DMS 273 treated with DMSO at 0.1 percent for 48 hours (cell line): ENCODE measurements at places on chromosomes 1 and 21.

- DNase-seq: no peak
These were observed 8.1 kb upstream of the ATP1B1 start for GRCh38 chr1:169098380-169098779.

- peak; percentile 31 for DNase-seq
These were observed 21.0 kb downstream of the S100A10 start for GRCh38 chr1:151972542-151973248.

DNA sequence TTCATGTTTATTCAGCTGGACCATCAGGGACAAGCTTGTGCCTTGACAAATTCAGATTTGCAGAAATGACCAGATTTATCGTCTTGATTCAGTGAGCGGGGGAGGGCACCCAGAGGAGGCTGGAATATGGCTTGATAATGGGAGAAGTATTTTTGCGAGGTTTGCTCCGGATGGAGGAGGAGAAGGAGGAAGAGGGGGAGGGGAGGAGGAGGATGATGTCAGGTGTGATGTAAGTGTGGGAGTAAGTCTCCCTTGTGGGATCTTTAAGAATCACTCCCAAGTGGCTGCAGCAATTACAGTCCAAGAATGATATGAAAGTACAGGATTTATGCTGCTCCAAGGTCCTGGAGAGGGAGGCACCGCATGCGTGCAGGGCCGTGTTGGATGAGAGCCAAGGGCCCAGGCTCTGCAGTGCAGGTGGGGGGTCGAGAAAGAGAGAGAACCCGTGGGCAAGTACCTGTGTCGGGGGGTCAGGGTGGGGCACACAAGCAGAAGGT, 5.6 kb upstream of the ZNF496 start:
- no peak for DNase-seq

GRCh38 chr1:193494368-193494767, 308.0 kb upstream of the B3GALT2 start:
- no peak for DNase-seq

DNA sequence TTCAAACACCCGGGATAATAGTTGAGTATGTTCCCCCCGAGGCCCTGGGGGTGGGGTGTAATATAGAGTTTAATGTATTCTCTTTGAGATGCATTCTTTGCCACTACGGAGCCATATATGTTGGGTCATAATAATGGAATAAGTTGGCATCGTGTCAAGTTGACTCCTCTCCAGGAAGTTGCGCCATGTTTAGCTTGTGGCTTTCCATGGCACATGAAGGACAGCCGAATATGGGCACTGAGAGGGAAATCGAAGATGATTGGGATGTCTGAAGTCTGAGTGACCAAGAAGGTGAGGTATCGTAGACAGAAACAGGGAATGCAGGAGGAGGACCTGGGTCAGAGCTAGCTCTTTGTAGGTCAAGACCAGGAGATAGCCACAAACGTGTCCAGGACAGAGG, 92.6 kb downstream of the PAX7 start:
- no peak for DNase-seq

DNA sequence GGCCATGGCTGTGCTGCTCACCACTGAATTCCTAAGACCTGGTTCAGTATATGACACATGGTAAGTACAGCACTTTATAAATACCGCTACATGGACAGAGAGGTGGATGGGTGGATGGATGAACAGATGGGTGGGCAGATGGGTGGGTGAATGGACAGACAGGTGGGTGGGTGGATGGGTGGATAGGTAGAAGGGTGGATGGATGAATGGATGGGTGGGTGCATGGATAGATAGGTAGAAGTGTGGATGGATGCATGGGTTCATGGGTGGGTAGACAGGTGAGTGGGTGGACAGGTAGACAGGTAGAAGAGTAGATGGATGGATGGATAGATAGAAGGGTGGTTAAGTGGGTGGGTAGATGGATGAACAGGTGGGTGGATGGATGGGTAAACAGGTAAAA, 54.8 kb downstream of the TMCO4 start:
- DNase-seq: no peak

GRCh38 chr1:983798-984475, 2.0 kb upstream of the PERM1 start:
- DNase-seq: no peak

- no peak for DNase-seq
These were observed 115.8 kb upstream of the SPAG17 start for GRCh38 chr1:118300808-118301207.

DNA sequence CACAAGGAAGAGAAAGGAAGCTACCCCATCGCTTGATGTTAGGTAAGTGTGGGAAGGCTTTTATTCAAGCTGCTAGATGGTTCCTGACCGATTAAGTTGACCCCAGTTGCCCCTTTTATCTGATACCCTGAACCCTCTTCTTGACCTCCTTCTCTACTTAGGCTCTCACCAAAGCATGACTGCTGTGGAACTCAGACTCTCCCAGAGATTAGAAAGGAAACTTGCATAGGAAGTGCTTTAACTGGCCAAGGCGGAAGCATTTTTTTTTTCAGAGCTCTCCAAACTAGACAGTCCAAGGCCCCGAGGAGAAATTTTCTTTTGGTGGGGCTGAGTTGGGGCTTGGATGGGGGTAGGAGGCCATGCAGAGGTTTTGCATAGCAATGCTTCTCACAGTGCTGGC, 101.3 kb upstream of the USP24 start:
- DNase-seq: no peak

DNA sequence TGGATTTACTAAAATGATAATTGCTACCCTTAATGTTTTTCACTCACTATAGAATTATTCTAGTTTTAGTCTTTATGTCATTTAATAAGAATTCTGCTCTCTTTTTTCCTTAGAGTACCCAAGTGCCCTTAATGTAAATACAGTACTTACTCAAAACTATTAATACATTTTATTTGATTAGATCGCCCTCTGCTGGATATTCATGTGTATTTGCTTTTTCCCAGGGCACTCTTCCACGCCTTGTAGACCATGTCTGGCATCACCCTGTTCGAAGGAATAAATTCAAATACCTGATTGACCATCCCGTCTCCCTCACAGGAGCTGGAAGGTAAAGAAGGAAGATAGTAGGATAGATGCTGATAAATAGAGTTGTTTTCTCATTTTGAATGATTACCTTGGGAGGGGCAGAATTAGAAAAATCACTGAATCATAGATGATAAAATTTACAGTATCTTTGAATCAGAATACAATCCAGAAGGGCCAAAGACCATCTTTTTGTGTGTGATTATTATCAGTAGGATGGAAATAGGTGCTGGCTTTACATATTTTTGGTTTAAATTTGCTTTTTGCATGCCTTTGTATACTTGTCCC, 4.1 kb downstream of the AXDND1 start:
- DNase-seq: peak; percentile 51

DNA sequence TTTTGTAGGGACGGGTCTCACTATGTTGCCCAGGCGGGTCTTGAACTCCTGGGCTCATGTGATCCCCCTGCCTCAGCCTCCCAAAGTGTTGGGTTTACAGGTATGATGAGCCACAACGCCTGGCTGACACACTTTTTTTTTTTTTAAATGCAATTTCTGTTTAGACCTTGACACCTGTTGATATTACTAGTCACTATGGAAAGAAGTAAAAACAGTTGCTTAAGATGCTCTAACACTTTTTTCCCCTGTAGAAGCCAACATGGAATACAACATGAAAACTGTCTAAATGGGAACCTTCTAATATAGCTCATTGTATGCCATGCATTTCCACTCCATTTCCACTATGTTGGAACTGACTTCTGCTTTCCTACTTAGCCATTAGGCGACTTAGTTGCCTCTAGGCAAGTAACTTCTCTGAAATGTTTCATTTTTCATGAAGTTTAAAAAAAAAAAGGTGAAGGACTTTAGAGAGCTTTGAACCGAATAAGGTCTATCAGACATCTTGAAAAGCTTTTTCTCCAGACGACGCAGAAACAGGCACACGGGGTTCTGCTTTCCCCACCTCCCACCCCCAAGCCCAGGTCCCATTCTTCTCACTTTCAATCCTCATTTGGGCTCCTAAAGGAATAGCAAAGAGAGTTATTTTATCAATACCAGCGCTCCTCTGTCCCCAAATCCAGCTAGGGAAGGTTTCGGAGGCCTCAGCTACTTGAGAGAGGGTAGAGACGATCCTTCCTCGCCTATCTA, 648 bp upstream of the DR1 start:
- no peak for DNase-seq

GRCh38 chr1:226443033-226443432, 35.1 kb upstream of the PARP1 start:
- DNase-seq: no peak

DNA sequence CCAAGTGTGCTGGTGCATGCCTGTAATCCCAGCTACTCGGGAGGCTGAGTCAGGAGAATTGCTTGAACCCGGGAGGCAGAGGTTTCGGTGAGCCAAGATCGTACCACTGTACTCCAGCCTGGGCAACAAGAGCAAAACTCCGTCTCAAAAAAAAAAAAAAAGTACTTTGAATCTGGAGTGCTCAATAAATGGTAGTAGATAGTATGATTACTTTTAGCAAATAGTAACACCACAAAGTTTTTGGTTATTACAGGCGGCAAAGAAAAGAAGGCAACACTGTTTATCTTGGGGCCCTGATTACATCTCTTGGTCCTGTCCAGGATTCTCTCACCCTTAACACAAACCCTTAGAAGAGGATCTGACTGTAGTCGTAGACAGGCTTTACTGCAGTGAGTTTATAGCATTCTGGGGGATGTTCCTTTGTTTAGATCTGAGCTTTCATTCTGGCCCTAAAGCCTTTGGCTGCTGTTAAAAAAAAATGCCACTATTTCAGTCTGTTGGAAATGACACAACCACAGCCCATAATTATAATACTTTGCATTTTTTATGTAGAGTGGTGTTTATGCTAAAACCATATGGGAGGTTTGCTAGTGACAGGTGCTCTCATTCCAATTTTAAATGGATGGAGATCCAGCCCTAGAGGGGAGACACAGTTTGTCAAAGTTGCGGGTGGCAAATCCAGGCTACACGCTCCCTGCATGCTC, 79.7 kb upstream of the SLC2A1 start:
- DNase-seq: no peak

- DNase-seq: no peak
These were observed 708.8 kb upstream of the CHRM3 start for GRCh38 chr1:238677567-238677966.

DNA sequence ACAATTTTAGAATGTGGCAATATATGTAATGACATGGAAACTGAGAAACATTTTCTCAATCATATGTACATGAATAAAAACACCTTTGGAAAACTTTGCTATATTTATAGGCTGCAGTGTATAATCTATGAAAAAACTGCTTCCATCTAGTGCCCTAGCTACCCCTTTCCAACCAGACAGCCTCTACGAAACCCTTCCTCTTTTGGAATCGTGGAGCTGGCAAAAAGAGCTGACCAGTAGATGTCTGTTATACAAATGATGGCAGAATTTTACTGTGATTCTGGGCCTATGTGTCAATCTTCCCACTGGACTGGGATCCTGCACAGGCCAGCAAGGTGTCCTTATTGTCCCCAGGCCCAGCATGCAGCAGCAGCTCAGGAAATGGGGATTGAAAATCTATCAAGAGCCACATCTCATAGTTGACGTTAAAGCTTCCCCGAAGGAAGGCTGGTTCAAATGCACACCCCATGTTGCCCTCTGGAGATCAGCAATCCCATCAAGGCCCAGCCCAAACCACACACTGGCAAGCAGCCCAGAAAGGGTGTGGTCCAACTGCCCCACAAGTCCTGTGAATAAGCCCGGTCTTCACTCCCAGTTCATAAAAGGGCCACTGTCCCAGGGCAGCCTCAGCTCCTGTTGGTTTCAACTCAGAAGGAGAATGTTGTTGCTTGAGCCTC, 8.8 kb upstream of the FAM20B start:
- DNase-seq: peak; percentile 31

DNA sequence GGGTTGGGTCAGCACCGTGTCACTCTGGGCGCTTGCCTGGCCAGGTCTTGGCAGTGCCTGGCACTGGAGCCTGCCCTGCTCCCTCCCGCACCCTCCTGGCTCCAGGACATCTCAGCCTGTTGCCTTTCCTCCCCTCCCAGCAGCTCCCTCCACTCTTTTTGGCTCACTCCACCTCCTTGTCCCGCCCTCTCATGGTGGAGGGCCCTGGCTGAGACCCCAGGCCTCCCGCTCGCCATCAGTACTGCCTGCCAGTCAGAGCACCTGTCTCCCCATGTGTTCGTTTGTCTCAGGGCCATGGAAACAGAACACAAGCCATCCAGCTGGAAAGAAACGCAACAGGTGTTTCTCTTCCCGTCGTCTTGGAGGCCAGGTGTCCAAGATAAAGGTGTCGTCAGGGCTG, 61.0 kb downstream of the B3GALT5 start:
- no peak for DNase-seq

DNA sequence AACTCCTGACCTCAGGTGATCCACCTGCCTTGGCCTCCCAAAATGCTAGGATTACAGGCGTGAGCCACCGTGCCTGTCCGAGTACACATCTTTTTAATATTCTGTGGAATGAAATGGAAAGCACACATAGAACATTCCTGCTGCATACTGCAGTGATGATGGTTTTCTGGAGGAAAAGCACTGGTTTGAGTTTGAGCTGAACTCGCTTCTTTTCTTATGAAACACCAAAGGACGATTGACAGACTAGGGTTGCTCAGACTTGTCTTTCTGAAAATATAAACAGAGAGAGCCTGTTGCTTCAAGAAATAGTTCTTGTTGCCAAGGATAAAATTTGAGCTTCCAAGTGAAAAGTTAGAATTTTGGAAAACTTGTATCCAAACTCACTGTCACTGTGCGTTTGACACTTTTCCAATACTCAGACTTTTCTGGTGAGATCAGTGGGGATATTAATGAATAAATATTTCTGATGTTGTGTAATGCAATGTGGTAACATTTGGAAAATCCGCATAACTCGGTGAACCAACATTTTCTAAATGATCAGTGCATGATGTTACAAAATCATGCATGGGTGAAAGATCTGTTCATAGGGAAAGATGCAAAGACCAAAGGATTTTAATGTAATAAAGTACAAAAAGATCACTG, 15.0 kb upstream of the ERMAP start:
- DNase-seq: no peak

DNA sequence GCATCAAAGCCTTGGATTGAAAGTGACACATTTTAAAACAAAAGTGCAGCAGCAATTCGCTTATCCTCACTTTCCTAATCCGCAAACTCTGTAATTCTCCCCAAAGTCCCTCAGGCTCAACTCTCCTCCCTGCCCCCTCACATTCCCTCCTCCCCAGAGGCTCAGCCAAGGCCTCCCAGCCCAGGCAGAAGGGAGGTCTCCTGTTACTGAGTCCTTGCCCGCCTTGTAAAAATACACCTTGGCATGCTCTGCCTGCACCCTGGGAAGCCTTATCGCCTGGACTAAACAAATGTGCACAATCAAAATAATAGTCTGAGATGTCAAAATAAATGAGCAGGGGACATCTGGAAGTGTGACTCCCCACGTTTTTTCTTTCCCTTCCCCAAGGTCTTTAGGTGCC, 109.7 kb downstream of the PLXNA2 start:
- peak; percentile 17 for DNase-seq

DNA sequence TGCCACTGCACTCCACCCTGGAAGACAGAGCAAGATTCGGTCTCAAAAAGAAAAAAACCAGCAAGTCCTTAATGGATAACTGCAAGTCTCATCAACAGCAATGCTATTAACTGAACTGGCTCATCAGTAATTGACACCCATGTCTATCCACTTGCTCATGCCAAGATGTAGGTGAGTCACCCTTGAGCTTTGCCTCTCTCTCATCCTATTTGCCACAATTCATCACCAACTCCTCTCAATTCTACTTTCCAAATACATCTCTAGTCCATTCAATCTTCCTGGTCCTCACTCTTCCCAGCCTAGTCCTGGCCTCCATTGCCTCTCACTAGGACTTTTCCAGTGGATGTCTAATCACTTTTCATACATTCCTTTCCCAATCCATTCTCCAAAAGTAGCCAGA, 103.7 kb upstream of the PRMT6 start:
- DNase-seq: no peak
